ENCODE measurements at places on chromosomes 2 and 18.

DNA sequence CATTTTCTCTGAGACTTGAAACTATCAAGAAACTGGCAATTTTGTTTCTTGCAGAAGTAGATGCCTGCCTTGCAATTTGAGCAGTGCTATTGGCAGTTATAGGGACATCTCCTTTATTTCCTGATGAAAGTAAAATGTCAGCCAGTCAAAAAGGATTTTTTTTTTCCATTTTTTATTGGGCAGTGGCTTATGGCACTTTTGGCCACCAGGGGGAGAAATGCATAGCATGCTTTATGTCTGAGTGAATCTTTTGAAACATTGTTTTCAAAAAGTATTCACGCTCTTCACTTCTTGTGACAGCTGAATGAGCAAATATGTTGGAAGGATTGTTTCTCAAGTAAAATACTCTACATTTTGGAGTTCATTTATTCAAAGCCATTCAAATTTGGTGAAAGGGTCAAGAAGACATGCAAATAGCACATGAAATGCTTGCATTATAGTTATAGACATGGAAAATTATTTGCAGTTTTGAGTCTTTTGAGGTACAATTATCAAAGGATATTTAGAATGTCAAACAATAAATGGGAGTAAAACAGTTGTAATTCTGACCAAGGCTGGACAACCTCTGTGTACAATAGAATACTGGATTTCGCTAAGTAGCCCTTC is 491.0 kb downstream of the CDH2 start:
- DNase-seq, result no peak

DNA sequence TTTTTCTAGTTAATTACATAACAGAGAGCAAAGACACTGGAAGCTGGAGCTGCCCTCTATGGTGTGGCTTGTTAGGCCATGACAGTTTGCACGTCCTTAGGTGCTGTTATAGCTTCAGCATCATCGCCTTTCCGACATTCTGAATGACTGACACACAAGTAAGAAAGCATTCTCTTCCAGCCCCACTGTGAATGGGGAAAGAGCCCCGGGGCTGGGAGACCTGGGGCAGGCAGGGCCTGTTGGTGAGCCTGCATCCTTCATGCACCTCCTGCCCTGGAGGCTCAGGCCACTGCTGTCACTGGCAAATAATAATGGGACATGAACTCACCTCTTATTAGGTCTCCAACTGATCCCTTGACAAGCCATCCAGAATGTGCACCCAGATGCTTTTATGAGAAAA is 71.8 kb downstream of the VAPA start:
- DNase-seq, result no peak

GRCh38 chr2:113175042-113175628 is 1.4 kb downstream of the PSD4 start:
- no peak for DNase-seq

- DNase-seq, result no peak
Observed at GRCh38 chr2:145221516-145221915, 701.6 kb upstream of the ZEB2 start.

DNA sequence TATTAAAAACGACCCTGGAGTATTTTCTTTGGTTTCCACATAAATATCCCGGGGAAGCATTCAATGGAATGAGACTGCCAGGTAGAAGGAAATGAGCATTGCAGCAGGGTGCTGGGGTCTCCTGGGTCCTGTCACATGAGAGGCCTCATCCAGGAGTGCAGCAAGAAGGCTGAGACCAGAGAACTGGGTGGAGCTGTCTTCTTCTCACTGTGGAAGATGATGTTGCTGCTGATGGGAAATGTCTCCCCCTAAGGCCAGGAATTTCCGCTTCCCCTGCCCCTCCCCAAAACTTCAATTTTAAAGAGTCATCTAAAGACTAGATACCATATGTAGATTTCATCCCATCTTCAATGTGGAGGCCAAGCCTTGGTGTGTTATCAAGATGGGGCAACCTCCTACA is 95.2 kb upstream of the SIX2 start:
- no peak for DNase-seq

DNA sequence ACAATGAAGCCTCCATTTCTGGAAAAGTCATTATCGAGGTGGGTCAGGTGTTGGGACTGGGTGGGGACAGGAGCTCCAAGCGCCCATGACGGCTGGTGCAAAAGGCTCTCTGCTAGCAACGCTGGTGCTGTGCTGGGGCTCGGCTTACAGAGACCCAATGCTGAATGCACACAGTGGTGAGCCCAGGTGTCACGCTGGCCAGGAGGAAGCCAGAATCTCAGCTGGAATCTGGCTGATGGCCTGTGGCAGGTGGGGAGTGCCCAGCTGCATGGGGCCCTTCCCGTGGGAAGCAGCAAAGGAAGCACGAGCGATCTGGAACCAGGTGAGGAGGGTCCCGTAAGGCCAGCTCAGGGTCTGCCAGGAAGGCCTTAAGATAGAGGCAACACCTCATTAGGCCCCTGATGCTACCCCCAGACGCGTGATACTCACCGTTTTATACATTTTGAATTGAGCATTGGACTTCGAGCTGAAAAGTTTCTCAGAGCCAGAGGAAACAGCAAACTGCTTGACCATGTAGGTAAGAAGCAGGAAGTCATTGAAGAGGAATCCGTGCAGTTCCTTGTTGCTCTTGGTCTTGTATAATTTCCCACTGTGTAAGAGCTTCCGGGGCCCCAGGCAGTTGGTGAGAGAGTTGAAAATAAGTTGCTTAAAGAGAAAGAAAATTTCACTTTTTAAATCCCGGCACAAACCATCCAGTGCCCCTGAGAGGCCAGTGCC is 34.7 kb downstream of the FAM228A start:
- DNase-seq, result no peak

DNA sequence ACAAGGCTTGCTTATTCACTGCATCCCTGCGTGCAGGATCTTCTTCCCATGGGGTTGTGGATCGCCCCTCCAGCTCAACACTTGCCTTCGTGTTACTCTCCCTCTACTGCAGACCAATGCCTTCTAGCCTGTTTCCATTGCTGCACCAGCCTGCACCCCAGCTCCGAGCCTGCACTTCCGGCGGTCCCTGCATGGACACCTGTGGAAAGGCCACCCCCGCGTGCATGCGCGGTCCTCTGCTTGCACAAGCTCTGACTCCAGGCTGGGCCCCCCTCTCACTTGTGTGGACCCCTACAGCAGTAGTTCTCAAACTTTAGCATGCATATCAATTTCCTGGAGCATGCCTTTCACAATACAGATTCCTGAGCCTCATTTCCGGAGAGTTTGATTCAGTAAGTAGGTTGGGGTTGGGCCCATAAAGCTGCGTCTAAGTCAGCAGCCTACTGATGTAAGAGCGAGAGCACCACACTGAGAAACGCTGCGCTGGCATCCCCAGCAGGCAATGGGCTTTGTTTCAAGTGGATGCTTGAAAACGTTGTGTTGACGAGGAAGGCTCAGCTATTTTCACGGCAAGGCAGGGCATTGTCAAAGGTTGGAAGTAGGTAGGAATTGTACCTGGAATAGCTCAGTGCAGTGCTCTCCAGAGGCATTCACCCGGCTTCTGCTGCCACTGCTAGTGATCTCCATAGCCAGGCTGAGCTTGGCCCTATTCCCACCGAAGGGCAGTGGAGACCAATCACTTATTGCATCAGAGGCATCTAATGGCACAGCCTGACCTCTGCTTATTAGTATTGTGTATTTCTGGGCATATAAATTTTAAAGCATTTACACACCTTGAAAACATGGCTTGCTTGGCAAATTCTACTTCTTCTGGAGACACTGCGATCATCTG is 32.6 kb downstream of the CREG2 start:
- DNase-seq, result no peak

GRCh38 chr2:218168635-218169462 is 2.1 kb upstream of the CXCR1 start:
- DNase-seq, result no peak

DNA sequence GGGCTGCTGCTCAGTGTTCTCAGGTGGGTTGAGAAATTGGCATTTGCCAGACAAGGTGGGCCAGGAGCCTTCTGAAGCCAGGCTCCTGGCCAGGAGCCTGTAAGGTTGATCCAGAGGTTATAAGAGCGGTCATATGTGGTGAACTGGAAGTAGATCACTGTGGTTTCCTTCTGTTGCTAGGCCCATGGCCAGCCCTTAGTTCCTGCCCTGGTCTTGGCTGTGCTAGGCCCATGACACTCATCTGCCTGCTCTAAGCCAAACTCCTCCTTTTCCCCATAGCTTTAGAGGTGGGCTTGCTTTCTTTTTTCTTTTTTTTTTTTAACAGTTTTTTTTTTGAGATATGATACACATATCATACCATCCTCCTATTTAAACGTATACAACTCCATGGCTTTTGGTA is 5.0 kb upstream of the MGAT5 start:
- DNase-seq, result no peak

GRCh38 chr2:66301022-66301766 is 133.7 kb upstream of the MEIS1 start:
- DNase-seq, result no peak

GRCh38 chr2:231373786-231374349 is 21.6 kb upstream of the B3GNT7 start:
- DNase-seq, result no peak

DNA sequence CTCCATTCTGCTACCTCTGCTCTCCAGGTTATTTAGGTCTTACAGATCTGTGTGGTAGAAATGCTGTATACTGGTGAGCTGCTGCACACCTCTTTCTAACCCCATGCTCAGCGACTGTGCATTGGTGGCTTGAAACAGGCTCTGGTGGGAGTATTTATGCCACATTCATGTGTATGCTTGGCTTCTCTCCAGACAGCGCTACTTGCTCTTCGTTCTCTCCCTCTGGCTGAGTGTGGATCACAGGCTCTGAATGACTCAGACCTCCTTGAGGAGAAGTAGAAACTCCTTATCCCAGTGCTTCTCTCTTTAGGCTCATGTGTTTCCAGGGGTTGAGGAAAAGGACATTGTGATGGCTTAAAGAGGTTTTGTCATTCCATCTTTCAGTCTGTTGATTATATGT is 54.9 kb downstream of the FHOD3 start:
- peak; percentile 95 for DNase-seq

DNA sequence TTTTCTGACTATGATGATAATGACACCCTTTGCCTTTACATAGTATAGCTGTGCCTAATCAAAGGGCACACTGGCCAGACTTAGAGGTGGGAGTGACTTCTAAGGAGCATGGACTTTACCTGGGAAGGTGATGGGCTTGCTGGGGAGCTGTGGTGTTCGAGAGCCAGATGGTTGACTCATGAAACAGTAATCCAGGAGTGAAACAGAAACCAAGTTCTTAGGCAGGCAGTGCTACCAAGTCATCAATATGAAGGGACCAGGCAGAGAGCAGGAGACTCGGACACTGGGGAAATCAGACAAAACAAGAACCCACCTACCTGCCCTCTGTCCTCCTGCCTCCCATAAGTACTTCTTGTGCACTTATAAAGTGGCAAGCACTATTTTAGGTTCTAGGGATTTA is 430.4 kb downstream of the DLGAP1 start:
- DNase-seq, result no peak

DNA sequence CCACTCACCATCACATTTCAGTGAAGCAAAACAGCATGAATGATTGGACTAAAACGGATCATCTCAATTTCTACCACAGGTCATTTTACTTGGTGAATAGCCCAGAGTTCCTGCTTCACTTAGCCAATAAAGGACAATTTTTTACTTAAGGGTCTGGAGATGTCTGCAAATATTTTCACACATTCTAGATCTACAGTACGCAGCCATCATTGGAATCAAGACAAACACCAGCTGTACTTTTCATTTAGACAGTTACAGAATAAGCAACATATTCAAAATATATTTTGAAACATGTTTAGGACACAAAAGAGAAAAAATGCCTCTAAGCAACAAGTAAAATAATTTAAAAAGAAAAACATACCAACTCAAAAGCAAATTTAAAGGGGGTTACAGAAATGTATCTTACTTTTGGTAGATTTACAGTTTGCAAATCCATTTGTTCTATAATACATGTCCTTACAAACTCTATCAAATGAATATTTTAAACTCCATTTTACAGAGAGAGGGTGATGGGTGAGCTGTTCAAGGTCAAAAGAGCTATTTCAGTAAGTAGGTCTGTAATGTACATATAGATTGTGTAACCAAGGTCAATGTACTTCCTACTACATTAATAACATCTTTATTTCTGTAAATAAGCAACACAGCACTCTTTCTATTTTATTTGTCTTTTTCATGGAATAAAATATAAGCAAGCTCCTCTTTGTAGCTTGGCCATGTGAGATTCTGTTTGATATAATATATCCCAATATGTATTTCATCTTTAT is 13.4 kb downstream of the PPP1R1C start:
- DNase-seq, result no peak

DNA sequence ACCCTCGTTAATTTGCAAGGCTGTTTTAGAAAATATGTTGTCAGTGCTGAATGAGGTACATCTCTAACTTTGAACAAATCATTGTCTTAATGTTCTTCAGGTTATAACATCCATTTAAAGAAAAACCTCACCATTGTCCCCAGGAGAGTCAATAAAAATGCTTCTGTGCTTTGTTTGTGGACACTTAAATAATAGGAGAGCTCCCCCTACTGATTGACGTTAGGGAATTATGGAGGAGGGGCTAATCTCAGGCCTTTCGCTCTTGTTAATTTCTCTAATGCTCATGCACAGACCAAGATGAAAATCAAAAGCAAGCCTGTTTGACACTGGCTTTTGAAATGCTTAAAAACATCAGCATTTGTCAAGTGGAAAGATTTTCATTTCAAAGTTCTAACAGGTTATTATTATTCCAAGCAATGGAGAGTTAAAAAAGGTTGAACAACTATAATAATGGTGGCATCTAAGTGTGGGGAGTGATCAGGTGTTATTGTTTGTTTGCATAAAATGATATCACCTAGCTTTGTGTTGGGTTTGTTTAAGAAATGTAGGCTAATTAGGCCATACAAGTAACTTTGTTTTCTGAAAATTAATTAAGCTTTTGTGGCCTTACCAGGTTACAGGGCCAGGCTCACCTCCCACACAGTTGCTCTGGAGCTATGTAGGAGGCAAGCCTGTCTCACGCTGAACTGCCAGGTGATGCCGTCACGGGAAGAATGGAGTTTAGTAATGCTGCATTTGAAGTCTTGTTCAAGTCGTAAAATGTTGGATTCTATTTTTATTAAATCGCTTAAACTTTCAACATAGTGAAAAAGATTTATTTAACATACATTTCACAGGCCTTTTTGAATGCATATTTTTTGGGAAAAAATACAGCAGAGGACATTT is 51.7 kb upstream of the SMIM21 start:
- DNase-seq, result no peak

GRCh38 chr2:152421521-152422370 is 86.8 kb downstream of the FMNL2 start:
- peak; percentile 84 for DNase-seq

DNA sequence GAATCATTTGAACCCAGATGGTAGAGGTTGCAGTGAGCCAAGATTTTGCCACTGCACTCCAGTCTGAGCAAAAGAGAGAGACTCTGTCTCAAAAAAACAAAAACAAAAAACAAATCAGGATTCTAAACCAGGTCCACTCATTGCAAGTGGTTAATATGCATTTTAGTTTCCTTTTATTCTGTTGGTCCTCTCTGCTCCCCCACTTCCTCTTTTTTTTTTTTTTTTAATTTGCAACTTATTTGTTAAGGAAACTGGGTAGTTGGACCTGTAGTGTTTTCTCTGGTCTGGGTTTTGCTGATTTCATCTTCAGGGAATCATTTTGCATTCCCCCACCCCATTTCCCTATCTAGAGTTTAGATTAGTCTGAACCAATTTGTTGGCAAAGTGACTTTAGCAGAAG is 14.0 kb downstream of the FER1L5 start:
- no peak for DNase-seq

GRCh38 chr18:23723121-23723520 is 33.9 kb downstream of the LAMA3 start:
- DNase-seq, result no peak

GRCh38 chr18:50075772-50076171 is 119.2 kb downstream of the MYO5B start:
- DNase-seq, result no peak

GRCh38 chr2:143558665-143559064 is 429.4 kb downstream of the ARHGAP15 start:
- peak; percentile 39 for DNase-seq
